ENCODE measurements at places on chromosomes 5 and 9.

GRCh38 chr9:136729144-136729543 lies 13.6 kb downstream of the LCN10 start:
- DNase-seq = no peak

DNA sequence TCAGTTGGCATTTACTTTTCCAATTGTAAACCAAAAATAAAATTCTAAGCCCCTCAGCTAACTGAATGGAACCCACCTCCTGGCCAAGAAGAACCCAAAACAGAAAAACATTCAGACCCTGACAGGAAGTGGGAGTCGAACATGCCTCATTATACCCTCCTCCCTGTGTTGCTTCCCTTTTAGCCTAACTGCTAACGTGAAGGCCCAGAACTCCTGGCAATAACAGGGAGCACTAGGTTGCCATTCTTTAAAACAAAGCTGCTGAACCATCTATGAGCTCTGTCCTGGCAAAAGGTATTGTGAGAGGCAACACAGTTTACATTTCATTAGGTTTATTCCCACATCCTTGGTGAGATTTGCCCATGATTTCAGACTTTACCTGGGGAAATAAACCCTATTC lies 481.4 kb downstream of the CHSY3 start:
- DNase-seq = no peak

DNA sequence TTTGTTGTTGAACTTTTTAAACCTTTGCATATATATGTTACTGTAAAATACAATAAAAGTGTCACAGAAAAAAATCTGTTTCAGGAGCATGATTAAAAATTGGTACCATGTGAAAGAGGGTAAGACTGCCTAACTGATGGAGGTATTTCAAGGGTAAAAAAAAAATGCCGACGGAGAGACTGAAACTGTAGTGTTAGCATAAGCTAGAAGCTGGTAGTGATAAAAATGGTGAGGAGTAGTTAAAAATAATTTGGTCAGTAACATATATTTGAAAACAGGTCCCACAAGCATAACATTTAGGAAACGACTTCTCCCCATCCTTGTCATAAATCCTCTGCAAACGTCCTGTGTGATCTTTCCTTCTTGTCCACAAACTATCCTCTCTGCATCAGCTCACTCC lies 64.7 kb downstream of the MEF2C start:
- no peak for DNase-seq

DNA sequence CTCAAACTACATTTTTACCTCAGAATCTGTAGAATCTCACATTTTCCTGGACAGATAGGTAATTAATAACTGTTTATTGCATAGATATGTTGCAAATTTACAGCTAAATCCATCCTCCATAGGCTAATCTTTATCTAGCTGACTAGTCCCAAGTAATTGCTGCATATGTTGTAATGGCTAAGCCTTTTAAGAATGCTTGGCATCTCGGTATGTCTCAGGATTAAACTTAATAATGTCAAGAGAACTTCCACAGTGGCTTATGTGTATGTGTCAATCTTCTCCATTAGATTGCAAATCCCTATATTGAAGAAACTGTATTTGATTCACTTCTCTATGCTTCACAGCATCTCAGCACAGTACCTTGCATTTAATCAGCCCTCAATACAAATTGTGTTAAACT lies 131.9 kb downstream of the PRDM9 start:
- DNase-seq = no peak

Measured in stimulated activated CD4-positive, alpha-beta T cell treated with anti-CD3 and anti-CD28 coated beads, Interleukin-2, amount 100 ng/mL, for 4 hours (primary cell).